Activated T-helper 2 cell treated with anti-CD3 and anti-CD28 coated beads, Interferon-gamma antibody, Interleukin-2, Interleukin-4, amounts not matched to agents 10 μg/mL and 5 μg/mL and 100 μg/mL, durations not matched to agents 14 hours and 24 hours and 36 hours (primary cell): ENCODE measurements at places on chromosomes 11 and 22.

DNA sequence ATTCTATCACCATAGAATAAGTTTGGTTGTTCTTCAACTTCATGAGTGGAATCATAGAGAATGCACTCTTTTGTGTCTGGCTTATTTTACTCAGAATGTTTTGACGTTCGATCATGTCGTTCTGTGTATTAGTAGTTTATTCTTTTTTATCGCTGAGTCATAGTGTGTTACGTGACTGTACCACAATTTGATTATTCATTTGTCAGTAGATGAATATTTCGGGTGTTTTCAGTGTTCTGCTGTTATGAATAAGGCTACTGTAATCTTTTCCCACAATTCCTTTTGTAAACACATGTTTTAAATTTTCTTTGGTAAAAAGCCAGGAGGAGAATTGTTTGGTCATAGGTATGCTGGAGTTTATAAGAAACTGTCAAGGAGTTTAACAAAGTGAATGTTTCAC, 279.9 kb upstream of the B3GAT1 start:
- no peak for DNase-seq

DNA sequence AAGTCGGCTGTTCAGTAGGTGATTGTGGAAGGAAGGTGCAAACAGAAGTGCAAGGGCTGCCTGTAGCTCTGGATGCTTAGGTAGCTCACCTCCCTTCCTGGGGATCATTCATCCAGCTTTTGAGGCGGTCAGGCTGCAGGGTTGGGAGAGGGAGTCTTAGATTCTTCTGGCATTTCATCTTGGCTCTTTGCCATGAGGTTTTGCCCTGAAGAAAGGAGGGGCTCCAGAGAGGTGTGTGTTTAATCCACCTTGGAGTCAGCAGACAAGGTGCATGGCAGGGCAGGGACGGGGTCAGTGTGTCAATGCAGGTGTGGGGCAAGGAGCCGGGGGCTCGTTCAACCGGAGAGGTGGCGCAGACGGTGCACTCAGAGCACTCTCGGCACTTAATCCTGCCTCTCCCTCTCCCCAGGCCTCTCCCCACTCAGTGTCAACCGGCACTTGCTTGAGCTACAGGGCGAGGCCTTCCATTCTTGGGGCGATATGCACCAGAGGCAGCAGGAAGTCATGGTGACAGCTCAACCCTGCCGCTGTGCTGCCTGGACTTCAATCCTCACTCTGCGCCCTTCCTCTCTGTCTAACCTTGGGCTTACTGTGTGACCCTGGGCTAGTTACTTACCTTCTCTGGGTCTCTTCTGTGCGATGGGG, 7.2 kb downstream of the ADAMTS15 start:
- DNase-seq = no peak

DNA sequence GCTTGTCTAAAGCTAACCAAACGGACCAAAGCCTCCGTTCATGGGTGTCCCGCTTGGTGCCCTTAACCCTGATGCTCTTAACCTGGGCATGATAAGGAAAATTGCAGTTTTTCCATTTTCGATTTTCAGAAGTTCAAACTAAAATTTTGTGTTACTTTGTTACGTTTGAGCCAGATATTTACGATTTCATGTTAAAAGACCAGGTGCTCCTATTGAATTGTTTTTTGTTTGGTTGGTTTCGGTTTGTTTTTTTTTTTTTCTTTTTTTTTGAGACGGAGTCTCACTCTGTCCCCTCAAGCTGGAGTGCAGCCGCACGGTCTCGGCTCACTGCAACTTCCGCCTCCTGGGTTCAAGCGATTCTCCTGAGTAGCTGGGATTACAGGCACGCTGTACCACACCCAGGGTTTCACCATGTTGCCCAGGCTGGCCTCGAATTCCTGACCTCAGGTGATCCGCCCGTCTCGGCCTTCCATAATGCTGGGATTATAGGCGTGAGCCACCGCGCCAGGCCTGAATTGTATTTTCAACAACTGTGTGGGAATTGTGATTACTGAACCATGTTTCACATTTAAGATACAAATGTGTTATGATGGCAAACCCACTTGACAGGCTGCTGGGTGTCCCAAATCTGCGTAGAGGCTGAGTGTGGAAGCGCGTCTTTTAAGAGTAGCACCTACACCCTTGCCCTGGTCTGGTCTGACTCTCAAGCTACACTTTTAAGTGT, 864 bp upstream of the USP28 start:
- no peak for DNase-seq

DNA sequence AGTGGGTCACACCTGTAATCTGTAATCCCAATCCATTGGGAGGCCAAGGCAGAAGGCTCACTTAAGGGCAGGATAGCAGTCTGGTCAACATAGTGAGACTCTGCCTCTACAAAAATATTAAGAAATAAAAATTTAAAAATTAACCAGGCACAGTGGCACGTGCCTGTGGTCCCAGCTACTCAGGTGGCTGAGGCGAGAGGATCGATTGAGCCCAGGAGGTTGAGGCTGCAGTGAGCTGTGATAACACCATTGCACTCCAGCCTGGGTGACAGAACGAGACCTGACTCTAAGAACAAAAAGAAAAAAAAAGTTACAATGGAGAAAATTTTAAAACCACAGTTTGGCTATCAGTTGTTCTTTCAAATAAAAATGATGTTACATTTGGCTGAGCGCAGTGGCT, 13.4 kb upstream of the SYNGR1 start:
- no peak for DNase-seq

GRCh38 chr11:65560555-65561418, 2.6 kb upstream of the LTBP3 start:
- no peak for DNase-seq

DNA sequence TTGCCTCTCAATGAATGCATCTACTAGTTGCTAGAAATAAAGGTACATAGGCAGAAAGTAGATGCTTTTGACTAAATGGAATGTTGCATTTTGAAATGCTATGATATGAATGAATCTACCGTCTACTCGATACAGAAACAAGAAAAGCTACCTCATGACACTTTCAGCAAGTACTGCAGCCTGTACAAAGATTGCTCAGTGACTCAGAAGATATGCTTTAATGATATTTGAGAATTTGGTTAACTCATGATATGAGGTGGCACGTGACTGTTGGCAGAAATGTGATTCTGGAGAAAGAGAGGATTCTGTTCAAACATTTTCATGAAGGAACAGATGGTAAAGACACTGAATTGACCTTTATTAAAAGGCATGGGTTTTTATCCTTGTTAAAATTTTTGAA, 76.0 kb downstream of the HSD17B12 start:
- DNase-seq = no peak

- no peak for DNase-seq
Measured at GRCh38 chr11:31968461-31969358, 122.2 kb upstream of the RCN1 start.

- no peak for DNase-seq
Measured at GRCh38 chr11:33965032-33965431, 73.2 kb upstream of the LMO2 start.

GRCh38 chr11:68340003-68340767, 27.8 kb downstream of the LRP5 start:
- peak; percentile 37 for DNase-seq

GRCh38 chr11:36306888-36307287, 10.8 kb downstream of the PRR5L start:
- DNase-seq = no peak

GRCh38 chr11:113059548-113059947, 98.3 kb downstream of the NCAM1 start:
- no peak for DNase-seq

DNA sequence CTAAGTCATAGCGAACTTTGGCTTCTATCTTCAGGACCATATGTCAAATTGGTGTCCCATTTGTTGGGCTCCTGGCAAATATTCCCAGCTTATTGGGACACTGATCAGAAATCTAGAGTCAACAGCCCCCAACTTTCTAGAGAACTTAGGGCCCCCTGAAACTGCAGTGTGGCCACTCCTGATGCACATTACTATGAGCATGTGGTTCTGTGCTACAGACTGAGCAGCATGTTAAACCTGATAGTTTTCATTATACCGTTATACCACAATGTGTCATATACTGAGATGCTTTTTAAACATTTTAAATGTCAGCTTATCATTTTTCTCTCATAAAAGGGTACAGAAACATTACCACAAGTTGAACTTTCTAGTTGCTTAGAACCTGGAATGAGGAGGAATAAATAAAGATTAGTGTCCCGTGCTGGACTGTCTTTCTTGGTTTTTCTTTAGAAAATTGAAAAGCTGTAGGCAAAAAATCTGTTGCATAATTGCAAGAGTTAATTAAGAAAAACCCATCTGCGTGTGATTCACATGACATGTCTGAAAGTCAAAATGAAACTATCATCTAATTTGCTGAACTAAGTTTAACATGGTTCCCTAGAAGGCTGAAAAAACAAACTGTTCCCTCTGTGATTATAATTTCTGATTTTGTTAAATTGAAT, 16.4 kb upstream of the CTSC start:
- DNase-seq = no peak

- no peak for DNase-seq
Measured at GRCh38 chr11:78161346-78161745, 21.9 kb upstream of the ALG8 start.

DNA sequence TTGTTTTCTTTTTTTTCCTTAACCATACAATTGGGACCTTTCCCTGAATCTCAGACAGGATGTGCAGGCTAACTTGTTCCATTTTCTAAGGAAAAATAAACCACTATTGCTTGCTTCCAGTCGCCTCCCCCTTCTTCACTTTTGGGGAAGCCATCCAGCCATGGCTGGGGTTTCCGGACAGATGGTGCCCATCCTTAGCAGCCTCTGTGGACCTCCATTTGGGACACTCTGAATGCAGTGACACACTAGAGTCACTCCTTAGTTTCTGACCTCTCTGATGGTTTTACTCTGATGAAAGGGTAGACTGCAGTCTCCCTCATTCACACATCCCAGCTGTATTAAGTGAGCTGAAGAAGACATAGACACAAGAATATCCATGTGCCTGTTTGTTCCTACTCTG, 147.3 kb downstream of the COMMD9 start:
- DNase-seq = no peak

DNA sequence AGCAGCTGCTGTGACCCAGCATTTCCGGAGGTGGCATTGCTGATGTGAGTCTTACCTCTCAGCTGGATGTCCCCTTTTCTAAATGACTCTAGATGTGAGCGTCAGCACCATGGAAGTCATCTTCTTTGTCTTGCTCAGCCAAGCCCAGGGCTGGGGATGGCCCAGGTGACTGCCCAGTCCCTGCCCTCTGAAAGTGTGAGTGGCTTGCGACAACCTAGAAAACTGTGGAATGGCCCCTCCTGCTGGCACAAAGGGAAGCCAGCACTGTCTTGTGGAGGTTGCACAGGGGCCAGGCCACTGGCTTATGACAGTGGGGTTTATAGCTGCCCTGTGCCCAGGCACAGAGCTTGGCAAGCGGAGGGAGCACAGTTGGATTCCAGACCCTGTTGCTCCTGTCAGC, 6.2 kb downstream of the TUB start:
- no peak for DNase-seq

DNA sequence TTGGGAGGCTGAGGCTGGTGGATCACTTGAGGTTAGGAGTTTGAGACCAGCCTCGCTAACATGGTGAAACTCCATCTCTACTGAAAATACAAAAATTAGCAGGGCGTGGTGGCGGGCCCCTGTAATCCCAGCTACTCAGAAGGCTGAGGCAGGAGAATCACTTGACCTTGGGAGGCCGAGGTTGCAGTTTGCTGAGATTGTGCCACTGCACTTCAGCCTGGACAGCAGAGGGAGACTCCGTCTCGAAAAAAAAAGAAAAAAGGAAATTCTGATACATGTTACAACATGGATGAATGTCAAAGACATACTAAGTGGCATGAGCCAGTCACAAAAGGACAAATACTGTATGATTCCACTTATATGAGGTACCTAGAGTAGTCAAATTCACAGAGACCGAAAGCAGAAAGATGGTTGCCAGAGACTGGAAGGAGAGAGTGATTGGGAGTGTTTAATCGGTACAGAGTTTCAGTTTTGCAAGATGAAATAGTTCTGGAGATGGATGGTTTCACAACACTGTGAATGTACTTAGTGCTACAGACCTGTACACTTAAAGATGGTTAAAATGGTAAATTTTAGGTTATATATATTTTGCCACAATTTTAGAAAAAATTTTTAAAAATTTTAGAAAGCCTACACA, 92.3 kb downstream of the BLID start:
- DNase-seq = no peak

GRCh38 chr11:133991101-133991500, 34.3 kb upstream of the IGSF9B start:
- DNase-seq = no peak

DNA sequence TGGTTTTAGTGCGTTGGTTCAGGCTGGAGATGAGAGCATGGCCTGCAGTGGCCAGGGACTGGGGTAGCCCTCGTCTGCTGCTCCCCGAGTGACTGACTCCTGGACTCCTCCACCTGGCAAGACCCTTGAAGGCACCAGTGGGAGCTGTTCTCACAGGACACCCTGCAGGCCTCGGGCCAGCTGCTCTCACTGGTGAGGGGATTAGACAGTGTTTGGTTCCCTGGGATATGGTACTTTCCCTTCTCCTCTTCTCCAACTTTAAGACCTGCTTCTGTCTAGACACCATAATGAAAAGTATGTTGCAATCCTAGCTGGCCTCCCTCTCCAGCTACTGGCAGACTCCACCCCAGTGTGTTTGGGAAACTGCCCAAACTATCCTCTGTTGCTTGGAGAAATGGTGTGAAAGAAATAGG, 168.8 kb upstream of the CADM1 start:
- no peak for DNase-seq

DNA sequence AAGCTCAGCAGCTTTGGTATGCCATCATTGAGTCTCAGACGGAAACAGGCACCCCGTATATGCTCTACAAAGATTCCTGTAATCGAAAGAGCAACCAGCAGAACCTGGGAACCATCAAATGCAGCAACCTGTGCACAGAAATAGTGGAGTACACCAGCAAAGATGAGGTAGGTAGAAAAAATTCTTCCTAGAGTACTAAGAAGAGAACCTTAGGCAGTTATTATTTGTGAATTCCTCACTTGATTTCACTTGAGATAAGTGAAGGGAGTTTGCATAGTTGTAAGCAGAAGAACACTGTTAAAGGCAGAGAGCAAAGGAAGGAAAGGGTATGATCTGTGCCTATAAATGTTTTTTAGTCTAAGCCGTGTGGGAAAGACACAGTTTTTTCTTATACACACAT, 28.6 kb downstream of the RRM1 start:
- DNase-seq = no peak

GRCh38 chr22:41555325-41555982, 5.4 kb upstream of the CSDC2 start:
- DNase-seq = no peak

DNA sequence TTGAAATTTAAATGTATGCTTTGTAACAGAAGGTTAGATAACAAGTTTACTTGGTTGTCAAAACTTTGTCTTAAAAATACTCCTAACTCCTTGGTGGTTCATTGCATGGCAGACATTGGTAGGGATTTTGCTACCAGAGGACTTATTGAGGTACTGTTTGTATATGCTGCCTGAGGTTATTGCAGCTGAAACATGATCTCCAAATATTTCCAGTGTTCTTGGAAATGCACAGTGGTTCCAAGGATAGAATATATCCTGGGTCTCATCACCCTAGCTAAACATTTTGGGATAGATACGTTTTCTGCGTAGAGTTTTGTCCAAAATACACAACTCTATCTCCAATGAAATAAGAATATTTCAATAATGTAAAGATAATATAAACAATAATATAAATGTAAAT, 109.2 kb downstream of the RAB38 start:
- no peak for DNase-seq

GRCh38 chr11:35274909-35275785, 136.2 kb downstream of the CD44 start:
- DNase-seq = no peak
